ENCODE measurements at places on chromosomes 11 and 22. TPM values are rescaled to one million over a fixed set of nuclear protein-coding genes. Genes with fewer than 3 reads are reported as not detected.

Gene AKIP1
- total RNA-seq = 4.6 TPM

GRCh38 chr11:71501071-71501985 is 25.7 kb upstream of the KRTAP5-7 start:
- H3K4me1 ChIP-seq = no peaks in the 10 kb centered on the region
- H3K27me3 ChIP-seq = no peaks in the 10 kb centered on the region
- no peak overlapping the region for H3K27ac ChIP-seq
- DNase-seq = no peak
- H3K36me3 ChIP-seq = peaks cover 58% of the 10 kb centered on the region
- H3K4me3 ChIP-seq = no peak overlapping the region

DNA sequence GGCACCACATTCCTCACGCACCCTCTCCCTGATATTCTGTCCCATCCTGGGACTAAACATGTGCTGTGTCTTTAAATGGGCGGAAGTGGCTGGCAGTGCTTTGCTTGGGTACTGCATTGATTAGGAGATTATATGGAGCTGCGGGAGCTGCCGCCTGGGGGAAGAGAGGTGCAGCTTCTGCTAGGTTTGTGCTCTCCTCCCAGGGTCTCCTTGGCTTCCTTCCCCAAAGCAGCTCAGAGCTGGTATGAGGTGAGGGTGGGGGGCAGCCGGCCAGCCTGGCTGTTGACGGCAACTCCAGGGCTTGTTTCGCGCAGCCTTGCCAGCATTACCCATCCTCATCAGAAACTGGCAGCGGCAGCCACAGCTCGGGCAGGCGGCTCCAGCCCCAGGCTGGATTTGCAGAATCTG is 95.4 kb downstream of the GRAMD1B start:
- H3K27me3 ChIP-seq = peaks cover 8% of the 10 kb centered on the region
- no peak overlapping the region for H3K27ac ChIP-seq
- no peaks in the 10 kb centered on the region for H3K36me3 ChIP-seq
- DNase-seq = no peak
- peaks cover 5% of the 10 kb centered on the region for H3K4me1 ChIP-seq

DNA sequence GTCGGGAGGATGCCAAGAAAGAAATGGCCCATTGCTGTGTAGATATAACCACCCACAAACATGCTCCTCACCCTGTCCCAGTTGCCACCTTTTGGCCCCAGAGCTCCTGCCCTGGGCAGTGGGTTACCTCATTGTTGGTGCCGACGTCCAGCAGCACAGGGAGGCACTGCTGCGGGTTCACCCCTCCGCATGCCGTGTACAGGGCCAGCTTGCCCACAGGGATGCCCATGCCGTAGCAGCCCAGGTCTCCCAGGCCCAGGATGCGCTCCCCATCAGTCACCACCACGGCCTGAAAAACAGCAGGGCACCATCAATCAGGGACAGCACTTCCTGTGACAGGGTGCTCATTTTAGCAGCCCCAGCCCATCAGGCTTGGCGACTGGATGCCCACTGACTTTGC is 123.1 kb downstream of the CCDC81 start:
- no peaks in the 10 kb centered on the region for H3K27me3 ChIP-seq
- H3K36me3 ChIP-seq = no peaks in the 10 kb centered on the region
- H3K27ac ChIP-seq = no peak overlapping the region
- DNase-seq = no peak

All from suprapubic skin (tissue), 4 donors.